ENCODE measurements at places on chromosomes 2 and 18.
A peak's percentile ranks its signal among the peaks of the same experiment; 100 is the strongest.

- DNase-seq: no peak
Measured at GRCh38 chr2:85748039-85748734, 5.6 kb upstream of the ATOH8 start.

- no peak for DNase-seq
Measured at GRCh38 chr2:109288544-109289368, 159.8 kb downstream of the SH3RF3 start.

DNA sequence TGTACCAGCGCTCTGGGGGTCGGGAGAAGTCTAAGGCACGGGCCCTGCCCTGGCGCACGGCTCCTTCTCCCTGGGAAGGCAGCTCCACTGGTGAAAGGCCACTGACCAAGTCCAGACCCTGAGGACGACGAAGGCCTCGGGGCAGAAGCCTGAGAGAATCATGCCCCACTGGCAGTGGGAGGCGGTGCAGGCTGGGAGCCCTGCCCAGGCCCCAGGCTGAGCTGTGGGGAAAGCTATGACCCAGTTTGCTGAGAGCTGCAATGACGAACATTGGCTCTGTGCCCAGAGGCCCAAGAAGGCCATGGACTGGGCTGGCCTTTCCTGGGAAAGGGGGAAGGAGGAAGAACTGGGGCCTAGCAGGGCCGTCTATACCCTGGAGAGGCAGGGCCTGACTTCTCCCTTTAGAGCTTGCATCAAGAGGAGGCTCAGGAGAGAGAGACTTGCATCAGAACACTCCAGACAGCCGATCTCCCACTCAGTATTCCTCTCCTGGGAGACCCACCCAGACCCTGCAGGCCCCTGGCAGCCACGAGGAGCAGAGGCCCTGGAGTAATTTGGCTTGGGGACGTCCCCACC is 32.9 kb downstream of the HS1BP3 start:
- no peak for DNase-seq

DNA sequence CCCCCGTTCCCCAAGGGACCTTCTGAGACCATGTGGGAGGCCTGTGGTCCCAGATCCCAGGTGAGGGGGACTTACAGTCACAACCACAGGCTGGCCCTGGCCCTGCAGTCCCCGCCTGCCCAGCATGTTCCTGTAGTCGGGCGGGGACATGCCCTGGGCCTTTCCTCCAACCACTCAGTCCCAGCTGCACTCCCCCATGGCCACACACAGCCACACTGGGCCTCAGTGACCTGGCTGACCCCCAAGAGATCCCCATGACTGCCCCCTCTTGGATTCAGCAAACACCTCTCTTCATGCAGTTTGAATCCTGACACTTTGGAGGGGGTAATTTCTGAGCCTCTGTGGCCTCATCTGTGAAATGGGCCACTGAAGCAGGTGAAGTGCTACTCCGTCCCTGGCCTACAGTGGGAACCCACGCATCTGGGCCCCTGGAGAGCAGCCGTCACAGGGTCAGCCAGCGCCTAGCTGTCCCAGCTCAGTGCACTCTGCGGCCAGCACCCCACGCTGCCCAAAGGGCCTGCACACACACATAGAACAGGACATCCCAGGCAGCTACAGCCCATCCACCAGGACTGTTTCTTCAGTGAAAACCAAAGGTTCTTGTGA is 12.7 kb upstream of the ARHGEF4 start:
- no peak for DNase-seq

- no peak for DNase-seq
Measured at GRCh38 chr2:42298132-42298531, 62.9 kb downstream of the COX7A2L start.

DNA sequence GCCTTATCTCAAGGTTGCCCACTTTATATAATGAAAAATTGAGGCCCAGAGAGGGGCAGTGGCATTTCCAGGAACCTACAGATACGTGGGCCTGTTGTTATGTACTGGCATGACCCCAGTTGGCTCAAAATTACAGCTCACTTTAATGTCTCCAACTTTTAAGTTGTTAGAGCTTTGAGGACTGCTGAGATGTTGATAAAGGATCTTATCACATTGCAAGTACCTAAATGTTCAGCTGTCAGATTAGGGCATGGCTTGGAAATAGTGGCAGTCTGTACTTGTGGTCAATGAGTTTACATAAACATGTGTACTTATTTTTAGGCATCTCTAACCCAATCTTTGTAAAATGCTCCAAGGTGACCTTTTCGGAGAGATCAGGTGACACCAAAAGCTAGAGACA is 14.6 kb downstream of the SLC4A5 start:
- DNase-seq: no peak

GRCh38 chr18:11392980-11393885 is 216.2 kb upstream of the SLC35G4 start:
- DNase-seq: no peak

DNA sequence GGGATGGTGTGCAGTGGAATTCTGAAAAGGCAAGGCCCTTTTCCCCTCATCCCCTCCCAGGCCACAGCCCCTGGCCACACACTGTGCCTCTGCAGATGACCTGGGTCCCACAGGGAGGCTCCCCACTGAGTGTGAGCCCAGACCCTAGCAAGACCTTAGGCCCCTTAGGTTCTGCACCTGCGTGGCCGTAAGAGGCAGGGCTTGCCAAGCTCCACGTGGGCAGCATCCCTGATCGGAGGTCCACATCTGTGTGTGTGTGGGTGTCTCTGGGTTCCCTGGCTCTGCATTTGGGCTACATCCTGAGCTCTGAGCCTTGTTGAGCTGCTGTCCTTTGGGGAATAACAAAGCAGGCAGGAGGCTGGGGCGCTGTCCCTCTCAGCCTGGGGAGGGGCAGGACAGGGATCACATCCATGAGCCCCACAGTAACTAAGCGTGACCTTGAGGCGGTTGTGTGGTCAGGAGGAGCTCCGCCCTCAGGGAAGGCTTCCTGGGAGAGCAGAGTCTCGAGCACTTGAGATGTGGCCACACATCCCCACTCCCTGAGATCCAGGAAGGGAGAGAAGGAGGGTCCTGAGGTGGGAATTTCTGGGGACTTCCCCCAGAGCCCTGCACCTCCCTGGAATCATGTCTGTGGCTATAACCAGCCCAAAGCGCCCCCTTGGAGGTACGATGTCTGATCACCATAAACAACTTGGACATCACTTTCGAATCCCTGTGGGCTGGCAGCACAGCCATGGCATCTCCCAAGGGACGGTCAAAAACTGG is 84.8 kb downstream of the STPG4 start:
- no peak for DNase-seq

GRCh38 chr18:47912343-47912742 is 18.1 kb downstream of the SMAD2 start:
- no peak for DNase-seq

GRCh38 chr2:46458763-46459500 is 20.4 kb upstream of the TMEM247 start:
- no peak for DNase-seq

GRCh38 chr2:54466870-54467269 is 10.7 kb downstream of the SPTBN1 start:
- no peak for DNase-seq

- DNase-seq: peak; percentile 10
Measured at GRCh38 chr2:233480490-233481202, 85.9 kb downstream of the USP40 start.

GRCh38 chr2:126399001-126399400 is 257.0 kb upstream of the GYPC start:
- no peak for DNase-seq

- DNase-seq: no peak
Measured at GRCh38 chr2:69011611-69012157, 1.3 kb upstream of the ANTXR1 start.

GRCh38 chr2:88735133-88735532 is 43.7 kb downstream of the RPIA start:
- no peak for DNase-seq

DNA sequence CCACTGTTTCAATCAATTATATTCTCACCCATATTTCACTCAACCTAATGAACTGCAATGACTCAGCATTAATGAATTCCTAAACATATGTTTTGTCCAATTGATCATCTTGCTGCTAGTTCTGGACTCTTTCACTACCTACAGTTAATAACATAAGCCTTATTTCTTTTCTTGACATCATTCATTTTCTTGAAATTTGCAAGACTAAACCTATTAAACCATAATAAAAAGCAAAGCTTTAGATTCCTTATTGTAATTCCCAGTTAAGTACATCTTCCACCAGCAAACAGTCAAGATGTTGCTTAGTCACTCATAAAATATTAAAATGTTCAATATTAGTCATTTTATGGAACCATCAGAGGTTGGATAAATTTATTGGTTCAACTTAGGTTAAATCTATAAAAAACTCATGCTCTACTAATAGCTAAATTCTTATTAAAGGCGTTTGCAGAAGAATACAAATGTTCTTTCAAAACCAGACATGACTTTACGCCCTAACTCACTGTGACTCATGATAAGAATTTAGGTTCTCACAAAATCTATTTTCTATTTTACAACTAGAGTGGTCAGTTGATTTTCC is 599.4 kb downstream of the RNF144A start:
- no peak for DNase-seq

DNA sequence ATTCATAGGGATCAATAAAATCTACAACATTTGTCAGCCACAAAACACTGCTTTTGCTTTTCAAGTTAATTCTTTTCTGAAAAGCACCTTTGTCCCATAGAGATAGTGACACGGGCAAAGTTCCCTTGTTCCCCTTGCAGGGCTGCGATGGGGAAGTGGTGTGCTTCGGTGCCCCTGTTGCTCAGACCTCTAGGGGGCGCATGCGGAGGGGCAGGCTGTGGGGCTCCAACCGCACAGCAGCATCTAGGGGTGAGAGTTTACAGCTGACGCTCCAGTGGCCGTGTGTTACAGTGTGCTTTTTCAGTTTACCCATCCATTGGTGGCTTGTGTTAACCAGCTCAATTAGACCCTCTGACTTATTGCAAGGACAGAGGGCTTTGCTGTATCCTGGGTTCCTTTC is 1432.2 kb upstream of the ACVR2A start:
- no peak for DNase-seq

- no peak for DNase-seq
Measured at GRCh38 chr2:239466755-239467271, 66.0 kb upstream of the HDAC4 start.

- no peak for DNase-seq
Measured at GRCh38 chr2:219570924-219571310, 422 bp downstream of the OBSL1 start.
